ENCODE measurements at places on chromosomes 7 and 10.

GRCh38 chr10:14530465-14530864 lies 199.7 kb upstream of the FRMD4A start:
- no peak for DNase-seq

DNA sequence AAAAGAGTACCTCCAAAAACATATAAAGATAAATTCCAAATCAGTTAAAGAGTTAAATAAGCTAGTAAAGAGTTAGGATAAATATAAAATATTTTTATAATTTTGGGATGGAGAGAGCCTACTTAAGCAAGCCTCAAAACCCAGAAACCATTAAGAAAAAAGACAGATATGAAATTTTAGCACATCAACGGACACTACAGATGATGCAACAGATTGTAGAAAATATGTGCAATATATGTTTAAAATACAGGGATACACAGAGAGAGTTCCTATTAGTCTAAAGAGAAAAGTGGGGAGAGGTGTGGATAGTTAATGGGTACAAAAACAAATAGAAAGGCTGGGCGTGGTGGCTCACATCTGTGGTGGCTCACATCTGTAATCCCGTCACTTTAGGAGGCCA lies 23.6 kb upstream of the USP54 start:
- DNase-seq: no peak

DNA sequence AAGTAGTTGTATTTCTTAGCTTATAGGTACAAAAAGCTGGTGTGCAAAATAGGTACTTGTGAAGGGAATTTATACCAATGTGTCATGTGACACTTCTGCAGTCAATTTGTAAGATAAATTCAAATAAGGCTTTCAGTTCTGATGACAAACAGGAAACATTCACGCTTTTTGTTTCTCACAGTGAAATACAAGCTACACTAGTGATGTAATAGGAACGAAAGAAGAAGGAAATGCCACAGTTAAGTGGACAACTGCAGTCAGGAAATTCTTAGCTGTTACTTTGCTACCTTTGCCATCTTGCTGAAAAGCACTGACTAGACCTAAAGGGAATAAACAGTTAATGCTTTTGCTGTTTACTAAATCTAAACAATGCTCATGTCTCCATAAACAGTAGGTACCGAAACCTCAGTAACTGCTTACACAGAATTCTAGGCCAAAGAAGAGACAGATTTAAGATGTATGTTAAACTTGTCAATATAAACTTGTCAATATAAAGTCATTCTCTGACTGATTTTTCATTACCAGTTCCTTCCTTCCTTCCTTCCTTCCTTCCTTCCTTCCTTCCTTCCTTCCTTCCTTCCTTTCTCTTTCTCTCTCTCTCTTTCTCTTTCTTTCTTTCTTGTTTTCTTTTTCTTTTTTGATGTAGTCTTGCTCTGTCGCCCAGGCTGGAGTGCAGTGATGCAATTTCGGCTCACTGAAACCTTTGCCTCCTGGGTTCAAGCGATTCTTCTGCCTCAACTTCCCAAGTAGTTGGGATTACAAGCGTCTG lies 10.1 kb downstream of the OTUD1 start:
- DNase-seq: no peak

DNA sequence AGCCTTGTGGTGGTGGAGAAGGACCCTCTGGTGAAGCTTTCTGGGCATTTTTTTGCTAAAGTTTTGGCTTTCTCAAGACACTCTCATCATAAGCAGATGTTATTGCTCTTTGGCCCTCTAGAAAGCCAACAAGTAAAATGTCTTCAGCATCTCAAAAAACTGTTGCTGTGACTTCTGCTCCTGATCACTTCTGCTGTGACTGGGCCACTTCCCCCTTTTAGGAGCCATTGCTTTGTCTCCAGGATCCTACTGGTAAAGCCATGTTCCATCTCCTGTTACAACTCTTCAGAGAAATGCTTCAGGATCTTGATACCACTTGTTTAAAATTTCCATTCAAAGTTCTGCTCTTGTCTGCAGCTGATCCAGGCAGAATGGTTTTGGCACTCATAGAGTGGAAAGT lies 10.9 kb downstream of the PARP12 start:
- DNase-seq: no peak

- no peak for DNase-seq
Observed at GRCh38 chr10:119667562-119668328, 16.6 kb downstream of the BAG3 start.

DNA sequence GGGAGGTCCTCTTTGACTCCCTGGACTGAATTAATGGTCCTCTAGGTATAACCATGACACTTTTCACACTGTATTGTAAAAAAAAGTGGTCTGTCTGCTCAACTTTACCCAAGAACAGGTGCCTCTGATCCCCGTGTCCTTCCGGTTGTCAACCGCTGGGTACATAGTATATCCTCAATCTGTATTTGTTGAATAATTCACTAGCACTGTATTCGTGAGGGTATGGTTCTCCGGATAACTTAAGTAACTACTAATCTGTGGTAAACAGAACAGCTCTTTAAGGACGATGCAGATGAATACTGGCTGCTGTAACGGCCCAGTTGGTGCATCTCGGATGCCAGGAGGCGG lies 472 bp upstream of the ADAM22 start:
- DNase-seq: no peak

DNA sequence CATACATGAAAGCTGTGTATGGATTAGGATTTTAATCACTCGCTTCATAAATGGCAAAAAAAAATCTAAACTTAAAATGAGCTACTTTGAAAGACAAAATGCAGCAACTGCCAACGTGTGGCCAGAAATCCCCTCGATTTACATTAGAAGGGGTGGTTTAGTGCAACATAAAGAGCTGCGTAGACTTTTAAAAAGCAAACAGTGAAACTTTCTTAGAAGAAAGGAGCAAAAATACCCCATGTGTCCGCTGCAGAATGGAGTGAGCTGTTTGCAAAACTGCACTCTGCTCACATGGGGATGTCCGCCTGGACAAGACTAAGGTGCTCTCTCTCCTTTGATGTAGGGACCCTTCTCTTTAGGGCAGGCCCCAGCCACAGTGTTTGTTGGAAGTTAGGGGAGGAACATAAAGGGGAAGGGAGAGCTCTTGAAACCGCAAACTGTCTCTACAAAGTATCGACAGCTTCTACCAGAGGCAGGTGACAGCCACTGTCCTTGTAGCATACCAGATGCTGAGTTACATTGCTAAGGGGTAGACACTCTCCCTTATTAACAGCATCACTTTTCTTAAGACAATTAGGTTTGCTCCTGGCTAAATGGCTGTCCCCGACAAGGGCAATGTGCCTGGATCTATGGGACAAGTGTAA lies 528.1 kb downstream of the KCNMA1 start:
- no peak for DNase-seq

Data from stimulated activated CD8-positive, alpha-beta memory T cell treated with anti-CD3 and anti-CD28 coated beads, Interleukin-7, amount 100 ng/mL, for 48 hours (primary cell).